ENCODE measurements at places on chromosomes 2 and 18.

GRCh38 chr2:54054271-54054670 is 61.1 kb upstream of the ACYP2 start:
- DNase-seq: no peak

DNA sequence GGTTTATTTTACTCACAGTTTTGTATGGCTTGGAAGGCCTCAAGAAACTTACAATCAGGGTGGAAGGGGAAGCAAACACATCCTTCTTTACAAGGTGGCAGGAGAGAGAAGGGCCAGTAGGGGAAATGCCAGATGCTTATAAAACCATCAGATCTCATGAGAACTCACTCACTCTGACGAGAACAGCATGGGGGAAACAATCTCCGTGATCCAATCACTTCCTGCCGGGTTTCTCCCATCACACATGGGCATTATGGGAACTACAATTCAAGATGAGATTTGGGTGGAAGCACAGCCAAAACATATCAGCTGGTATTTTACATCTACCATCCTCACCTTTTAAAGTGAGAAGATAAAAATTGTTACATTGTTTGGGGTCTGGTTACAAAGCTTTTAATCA is 427.9 kb upstream of the CDH7 start:
- no peak for DNase-seq

- no peak for DNase-seq
Observed at GRCh38 chr2:232102380-232102779, 140.9 kb downstream of the DIS3L2 start.

DNA sequence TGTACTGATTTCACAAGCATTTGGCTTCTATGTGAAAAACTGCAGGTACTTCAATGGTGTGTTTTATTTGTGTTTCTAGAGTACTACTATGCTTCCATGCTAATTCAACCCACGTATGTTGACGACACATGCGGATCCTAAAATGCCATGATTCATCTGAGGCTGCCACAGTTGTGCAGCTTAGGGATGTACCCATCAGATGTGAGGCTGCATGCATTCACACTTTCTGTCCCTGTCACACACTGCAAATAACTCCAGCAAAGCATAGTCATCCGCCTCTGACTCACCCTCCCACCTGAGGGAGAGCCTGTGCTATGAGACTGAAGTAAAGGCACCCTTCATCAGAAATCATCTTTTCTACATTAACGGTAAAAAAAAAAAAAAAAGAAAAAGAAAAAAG is 22.1 kb upstream of the SERTAD2 start:
- DNase-seq: peak; percentile 31

DNA sequence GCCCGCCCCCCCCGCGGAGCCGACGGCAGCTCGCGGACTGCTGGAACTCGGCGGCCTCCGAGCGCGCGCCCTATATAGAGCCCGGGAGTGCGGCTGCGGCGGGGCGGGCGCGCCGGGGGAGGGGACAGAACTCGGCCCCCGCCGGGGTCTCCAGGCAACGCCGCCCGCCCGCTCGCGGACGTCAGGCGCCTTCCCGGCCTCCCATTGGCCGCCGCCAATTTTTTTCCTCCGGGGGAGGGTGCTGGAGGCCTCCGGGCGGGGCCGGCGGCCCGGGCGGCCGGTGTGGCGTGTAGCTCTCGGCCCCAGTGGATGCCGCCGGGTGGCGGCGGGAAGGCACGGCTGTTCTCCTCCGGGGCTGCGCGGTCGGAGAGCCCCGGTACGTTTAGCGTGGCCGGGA is at the start of gene ZFP36L2:
TSS of gene ZFP36L2 (minus strand) at position 49 of the 397 bp plus-strand sequence. CDS start 291 bp downstream, outside the sequence.
- DNase-seq: peak; percentile 92

DNA sequence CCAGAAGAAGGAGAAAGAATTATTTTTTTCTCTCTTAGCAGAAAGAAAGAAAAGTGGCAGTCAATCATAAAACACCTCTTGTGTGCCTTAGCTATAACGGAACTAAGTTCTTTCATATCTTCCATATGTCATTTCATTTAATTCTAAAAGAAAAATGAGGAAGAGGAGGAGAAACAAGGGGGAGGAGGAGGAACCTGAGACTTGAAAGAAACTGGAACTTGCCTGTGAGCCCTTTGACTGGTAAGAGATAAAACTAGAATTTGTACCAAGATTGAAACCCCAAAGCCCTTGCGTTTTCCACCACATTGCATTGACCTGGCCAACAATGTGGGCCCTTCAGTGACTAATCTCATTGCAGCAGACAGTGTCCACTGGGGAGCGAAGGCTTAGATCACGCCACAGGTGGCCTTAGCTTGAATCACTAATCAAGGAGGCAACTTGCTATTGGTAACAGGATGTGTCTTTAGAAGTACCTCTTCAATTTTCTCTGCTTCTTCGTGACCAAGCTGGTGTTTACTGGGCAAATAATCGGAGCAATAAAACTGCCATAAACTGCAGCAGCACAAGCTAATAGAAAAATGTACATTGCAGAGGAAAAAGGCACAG is 307.9 kb downstream of the CLIP4 start:
- no peak for DNase-seq

Data from trophoblast cell (in vitro differentiated cells and primary cell).